CD4-positive, CD25-positive, alpha-beta regulatory T cell (primary cell): ENCODE measurements at places on chromosomes 3 and 15. TPM values are rescaled to one million over a fixed set of nuclear protein-coding genes. Genes with fewer than 3 reads are reported as not detected.

NTRK3 gene
- polyA plus RNA-seq = not detected

WDR72 gene
- polyA plus RNA-seq = not detected

EPHA6 gene
- not detected for polyA plus RNA-seq

LARP6 gene
- polyA plus RNA-seq = not detected

RAB6B gene
- 0.18 TPM for polyA plus RNA-seq

ZNF860 gene
- not detected for polyA plus RNA-seq

- H3K4me3 ChIP-seq = no peak overlapping the region
- no peak overlapping the region for H3K27ac ChIP-seq
- no peaks in the 10 kb centered on the region for H3K4me1 ChIP-seq
- H3K36me3 ChIP-seq = no peaks in the 10 kb centered on the region
Observed at GRCh38 chr15:66043264-66043663, 174.0 kb downstream of the RAB11A start.

GRCh38 chr3:195036203-195036505, 234.8 kb downstream of the XXYLT1 start:
- H3K27ac ChIP-seq = no peak overlapping the region
- H3K4me3 ChIP-seq = no peak overlapping the region
- H3K36me3 ChIP-seq = no peaks in the 10 kb centered on the region
- H3K4me1 ChIP-seq = no peaks in the 10 kb centered on the region
- peaks cover 5% of the 10 kb centered on the region for H3K27me3 ChIP-seq

GRCh38 chr3:52857133-52857532, 22.3 kb upstream of the MUSTN1 start:
- H3K4me3 ChIP-seq = no peak overlapping the region
- H3K27ac ChIP-seq = no peak overlapping the region
- no peaks in the 10 kb centered on the region for H3K4me1 ChIP-seq
- H3K27me3 ChIP-seq = no peaks in the 10 kb centered on the region
- peaks cover 33% of the 10 kb centered on the region for H3K36me3 ChIP-seq

- H3K4me3 ChIP-seq = no peak overlapping the region
- H3K36me3 ChIP-seq = no peaks in the 10 kb centered on the region
- no peak for DNase-seq
- H3K27me3 ChIP-seq = no peaks in the 10 kb centered on the region
- no peak overlapping the region for H3K27ac ChIP-seq
Observed at GRCh38 chr15:93706495-93707292, 524.7 kb upstream of the MCTP2 start.

GRCh38 chr15:63040954-63041353, 1.6 kb upstream of the TPM1 start:
- H3K27ac ChIP-seq = no peak overlapping the region
- H3K4me3 ChIP-seq = no peak overlapping the region

DNA sequence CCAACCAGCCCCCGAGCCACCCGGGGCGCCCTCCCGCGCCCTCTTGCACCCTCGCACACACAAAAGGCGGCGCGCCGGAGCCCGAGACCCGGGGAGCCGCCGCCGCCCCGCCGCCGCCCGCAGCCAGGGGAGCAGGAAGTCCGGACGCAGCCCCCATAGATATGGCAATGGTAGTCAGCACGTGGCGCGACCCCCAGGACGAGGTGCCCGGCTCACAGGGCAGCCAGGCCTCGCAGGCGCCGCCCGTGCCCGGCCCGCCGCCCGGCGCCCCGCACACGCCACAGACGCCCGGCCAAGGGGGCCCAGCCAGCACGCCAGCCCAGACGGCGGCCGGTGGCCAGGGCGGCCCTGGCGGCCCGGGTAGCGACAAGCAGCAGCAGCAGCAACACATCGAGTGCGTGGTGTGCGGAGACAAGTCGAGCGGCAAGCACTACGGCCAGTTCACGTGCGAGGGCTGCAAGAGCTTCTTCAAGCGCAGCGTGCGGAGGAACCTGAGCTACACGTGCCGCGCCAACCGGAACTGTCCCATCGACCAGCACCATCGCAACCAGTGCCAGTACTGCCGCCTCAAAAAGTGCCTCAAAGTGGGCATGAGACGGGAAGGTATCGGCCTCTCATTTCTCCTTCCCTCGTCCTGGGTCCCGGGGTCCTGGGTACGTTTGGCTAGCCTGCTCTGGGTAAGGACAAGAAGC, 1.6 kb downstream of the NR2F2 start:
- no peaks in the 10 kb centered on the region for H3K36me3 ChIP-seq
- H3K4me3 ChIP-seq = no peak overlapping the region
- peaks cover 26% of the 10 kb centered on the region for H3K4me1 ChIP-seq
- H3K27me3 ChIP-seq = peaks cover 50% of the 10 kb centered on the region
- no peak overlapping the region for H3K27ac ChIP-seq
- no peak for DNase-seq

- H3K27me3 ChIP-seq = no peaks in the 10 kb centered on the region
- H3K4me1 ChIP-seq = no peaks in the 10 kb centered on the region
- no peak overlapping the region for H3K4me3 ChIP-seq
- no peaks in the 10 kb centered on the region for H3K36me3 ChIP-seq
Observed at GRCh38 chr3:65960087-65960486, 78.6 kb downstream of the MAGI1 start.

DNA sequence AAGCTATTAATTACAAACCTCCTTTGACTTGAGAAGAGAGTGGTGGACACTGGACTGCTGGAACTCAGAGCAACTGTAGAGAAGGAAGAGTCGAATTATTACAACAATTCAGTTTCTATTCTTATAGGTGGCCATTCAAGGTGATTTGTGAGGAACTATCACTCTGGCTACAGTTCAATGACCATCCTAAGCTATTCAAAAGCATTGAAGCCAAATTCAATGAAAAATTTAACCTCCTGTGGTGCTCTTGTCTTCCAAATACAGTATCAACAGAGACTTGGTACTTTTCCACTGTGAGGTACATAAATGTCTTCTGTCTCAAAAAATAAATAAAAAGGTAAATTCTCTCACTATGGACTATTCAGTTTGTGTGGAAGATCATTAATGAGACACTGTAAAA, 513.3 kb upstream of the SEMA6D start:
- H3K36me3 ChIP-seq = no peaks in the 10 kb centered on the region
- no peaks in the 10 kb centered on the region for H3K4me1 ChIP-seq
- no peak overlapping the region for H3K27ac ChIP-seq
- no peaks in the 10 kb centered on the region for H3K27me3 ChIP-seq

DNA sequence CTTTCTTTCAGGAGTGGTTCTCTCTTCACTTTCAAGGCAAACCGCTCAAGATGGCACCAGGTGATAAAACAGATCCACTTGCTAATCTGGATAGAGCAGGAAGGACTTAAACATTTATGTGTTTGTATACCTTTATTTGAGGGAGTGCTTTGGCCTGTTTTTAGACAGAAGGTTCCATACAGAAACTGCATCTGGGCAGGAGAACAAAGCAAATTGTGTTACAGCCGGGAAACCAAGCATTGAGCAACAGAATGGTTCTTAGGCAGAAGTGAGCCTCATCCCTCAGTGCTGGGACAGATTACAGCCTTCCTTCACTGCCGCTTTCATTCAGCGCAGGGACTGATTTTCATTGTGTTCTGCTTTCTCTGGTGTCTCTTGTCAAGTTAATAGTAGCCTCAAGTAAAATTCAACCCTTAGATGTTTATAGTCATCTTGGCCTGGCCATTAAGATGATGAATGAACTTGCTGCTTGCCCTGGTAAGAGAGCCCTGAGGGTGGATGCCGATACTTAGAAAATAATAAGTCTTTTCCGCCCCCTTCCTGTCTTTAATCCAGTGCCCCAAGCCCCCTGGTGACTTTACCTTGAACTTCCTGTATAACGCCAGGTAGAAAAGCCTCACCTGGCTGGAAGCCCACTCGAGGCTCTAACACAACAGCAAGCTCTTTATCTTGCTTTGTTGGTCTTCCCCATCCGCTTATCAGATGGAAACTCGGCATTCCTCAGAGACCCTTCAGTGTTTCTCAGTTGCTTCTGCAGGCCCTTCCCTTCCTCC, 168.0 kb upstream of the CTDSPL start:
- H3K4me1 ChIP-seq = no peaks in the 10 kb centered on the region
- no peak for DNase-seq
- H3K27ac ChIP-seq = no peak overlapping the region
- H3K4me3 ChIP-seq = no peak overlapping the region
- H3K27me3 ChIP-seq = no peaks in the 10 kb centered on the region
- H3K36me3 ChIP-seq = no peaks in the 10 kb centered on the region

DNA sequence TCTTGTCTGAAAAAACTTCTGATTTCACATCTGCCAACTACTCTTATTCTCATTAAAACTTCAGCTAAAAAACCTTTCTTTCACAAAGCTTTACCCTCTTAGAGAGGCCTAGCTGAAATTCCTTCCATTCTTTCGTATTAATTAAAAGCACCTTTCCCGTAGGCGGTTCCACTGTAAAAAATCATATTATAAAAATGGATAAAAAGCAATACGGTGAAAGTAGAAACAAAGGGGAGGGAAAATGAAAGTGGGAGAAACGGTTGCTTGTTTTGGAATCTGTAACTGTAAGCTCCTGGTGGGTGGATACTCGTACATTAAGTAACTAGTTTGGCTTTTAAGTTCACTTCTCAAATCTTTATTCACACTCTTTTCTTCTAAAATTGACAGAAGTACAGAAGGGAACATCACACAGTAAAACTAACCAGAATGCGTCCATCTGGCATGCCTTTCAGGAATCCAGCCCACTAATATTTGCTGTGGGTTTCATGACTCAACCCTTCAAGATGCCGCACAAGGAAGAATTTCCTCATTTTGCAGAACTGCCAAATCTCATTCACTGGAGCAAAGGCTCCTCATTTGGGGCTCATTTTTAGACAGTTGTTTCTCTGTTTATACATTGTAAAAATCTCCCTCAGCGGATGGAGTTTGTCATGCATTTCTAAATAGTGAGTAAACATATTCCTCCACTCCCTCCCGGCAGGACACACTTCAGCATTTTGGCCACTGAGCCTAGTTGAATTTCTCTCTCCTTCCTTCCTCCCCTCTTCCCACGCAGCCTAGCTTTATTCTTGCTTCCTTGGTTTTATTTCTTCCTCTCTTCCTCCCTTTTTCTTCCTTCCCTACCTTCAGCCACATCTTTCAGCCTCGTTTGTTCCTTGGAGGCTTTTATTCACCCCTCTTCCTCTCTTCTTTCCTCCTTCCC, 419.5 kb upstream of the NAALADL2 start:
- peaks cover 13% of the 10 kb centered on the region for H3K27me3 ChIP-seq
- H3K36me3 ChIP-seq = no peaks in the 10 kb centered on the region
- no peak overlapping the region for H3K4me3 ChIP-seq

GRCh38 chr3:64131725-64132469, 93.4 kb downstream of the PRICKLE2 start:
- no peak overlapping the region for H3K27ac ChIP-seq
- H3K4me3 ChIP-seq = no peak overlapping the region
- no peaks in the 10 kb centered on the region for H3K27me3 ChIP-seq
- no peaks in the 10 kb centered on the region for H3K4me1 ChIP-seq
- DNase-seq = no peak
- no peaks in the 10 kb centered on the region for H3K36me3 ChIP-seq

- DNase-seq = no peak
- no peak overlapping the region for H3K27ac ChIP-seq
- no peaks in the 10 kb centered on the region for H3K36me3 ChIP-seq
- no peaks in the 10 kb centered on the region for H3K4me1 ChIP-seq
Observed at GRCh38 chr15:62932436-62932835, 110.1 kb upstream of the TPM1 start.

DNA sequence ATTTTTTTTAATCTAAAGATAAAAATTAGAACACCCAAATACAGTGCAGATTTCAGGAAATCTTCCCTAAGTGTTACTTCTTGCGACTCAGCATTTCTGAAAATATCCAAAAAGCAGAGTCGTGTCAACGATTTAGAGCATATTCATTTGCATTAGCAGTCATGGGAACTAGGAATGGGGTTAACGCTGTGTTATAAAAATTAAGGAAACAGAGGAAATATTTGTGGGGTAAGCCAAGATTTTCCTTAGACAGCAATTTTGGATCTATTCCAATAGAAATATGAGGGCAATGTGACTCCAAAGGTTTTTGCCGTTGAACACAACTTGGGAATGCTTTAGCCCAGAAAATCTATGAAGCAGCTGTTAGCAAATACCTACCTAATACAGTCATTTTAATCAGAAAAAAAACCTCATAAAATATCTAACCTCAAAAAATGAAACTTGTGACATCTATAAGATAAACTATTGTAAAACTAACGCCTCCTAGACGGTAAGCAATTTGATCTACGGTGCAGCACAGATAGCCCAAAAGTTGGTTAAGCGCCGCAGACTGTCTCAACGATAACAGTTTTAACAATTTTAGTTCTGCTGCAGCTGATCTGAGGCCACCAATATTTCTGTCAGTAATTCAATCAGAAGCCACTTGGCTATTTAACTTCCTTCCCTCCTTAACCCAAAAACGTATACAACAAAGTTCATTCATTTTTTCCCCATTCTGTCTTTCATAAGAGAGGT, 5.8 kb upstream of the ATP11B start:
- DNase-seq = no peak
- H3K4me1 ChIP-seq = no peaks in the 10 kb centered on the region
- no peak overlapping the region for H3K27ac ChIP-seq

GRCh38 chr3:126723801-126724200, 19.8 kb downstream of the CHCHD6 start:
- H3K36me3 ChIP-seq = peaks cover 5% of the 10 kb centered on the region
- H3K4me1 ChIP-seq = no peaks in the 10 kb centered on the region
- no peaks in the 10 kb centered on the region for H3K27me3 ChIP-seq
- DNase-seq = no peak
- no peak overlapping the region for H3K27ac ChIP-seq

DNA sequence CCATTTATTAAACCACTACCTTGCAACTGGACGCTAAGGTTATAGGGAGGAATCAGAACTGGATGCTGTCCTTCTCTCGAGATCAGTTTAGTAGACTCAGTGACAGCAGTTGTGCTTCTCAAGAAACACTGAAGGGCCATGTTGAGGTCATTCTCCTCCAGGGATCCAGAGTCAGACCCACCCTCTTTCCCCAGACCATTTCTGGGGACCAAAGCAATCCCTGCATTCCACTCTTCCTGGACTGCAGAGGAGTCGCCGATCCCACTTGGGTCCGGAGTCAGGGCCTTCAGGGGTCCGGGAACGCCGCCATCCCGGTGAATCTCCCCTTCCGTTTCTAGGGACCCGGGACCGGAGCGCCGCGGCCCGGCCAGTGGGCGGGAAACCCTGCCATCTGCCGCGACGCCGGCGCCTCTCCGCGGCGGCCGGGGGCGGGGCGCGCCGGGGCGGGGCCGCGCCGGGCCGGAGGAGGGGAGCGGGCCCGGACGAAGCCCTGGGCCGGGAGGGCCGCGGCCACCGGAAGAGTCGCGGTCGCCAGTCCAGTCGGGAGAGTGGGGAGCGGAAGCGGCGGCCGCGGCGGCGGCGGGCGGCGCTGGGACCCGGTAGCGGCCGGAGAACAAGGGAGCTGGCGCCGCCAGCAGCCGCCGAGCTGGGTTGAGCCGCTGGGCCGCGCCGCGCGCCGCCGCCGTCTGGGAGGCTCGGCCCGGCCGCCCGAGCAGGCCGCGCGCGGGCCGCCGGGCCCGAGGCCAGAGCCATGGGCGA, at the start of gene DVL3:
TSS of gene DVL3 (plus strand) at position 493 of the 759 bp plus-strand sequence. CDS start at position 752, 259 bp downstream.
- no peaks in the 10 kb centered on the region for H3K27me3 ChIP-seq
- H3K27ac ChIP-seq = peak within 1 kb of the TSS; percentile 51
- peak within 1 kb of the TSS; percentile 68 for H3K4me3 ChIP-seq
- DNase-seq = peak; percentile 32
- H3K36me3 ChIP-seq = no peaks in the 10 kb centered on the region

GRCh38 chr3:68988740-68989139, 24.7 kb downstream of the EOGT start:
- no peak overlapping the region for H3K27ac ChIP-seq
- H3K27me3 ChIP-seq = no peaks in the 10 kb centered on the region
- H3K4me1 ChIP-seq = no peaks in the 10 kb centered on the region
